Muscle of leg (tissue), 16 donors: ENCODE measurements at places on chromosomes 2 and 18.

DNA sequence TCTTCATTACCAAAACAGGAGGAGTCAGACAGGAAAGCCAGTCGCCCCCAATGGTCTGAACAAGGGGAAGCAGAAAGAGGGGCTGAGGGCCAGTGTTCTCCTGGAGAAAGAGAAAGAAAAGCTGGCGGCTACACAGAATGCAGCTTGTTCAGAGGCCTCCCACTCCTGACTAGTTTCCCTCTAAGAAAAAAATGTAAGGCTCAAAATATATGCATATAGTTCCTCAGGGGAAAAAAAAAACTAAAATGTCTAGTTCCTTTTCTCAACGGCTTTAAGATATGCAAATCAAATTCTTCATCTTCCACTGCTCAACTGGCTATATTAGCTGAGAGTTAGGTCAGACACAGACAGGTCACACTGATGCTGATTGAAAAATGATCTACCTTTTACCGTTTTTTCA, 18.6 kb downstream of the MBOAT2 start:
- DNase-seq, result peak; percentile 25

GRCh38 chr18:13563390-13563805, 163.0 kb downstream of the FAM210A start:
- DNase-seq, result peak; percentile 70

DNA sequence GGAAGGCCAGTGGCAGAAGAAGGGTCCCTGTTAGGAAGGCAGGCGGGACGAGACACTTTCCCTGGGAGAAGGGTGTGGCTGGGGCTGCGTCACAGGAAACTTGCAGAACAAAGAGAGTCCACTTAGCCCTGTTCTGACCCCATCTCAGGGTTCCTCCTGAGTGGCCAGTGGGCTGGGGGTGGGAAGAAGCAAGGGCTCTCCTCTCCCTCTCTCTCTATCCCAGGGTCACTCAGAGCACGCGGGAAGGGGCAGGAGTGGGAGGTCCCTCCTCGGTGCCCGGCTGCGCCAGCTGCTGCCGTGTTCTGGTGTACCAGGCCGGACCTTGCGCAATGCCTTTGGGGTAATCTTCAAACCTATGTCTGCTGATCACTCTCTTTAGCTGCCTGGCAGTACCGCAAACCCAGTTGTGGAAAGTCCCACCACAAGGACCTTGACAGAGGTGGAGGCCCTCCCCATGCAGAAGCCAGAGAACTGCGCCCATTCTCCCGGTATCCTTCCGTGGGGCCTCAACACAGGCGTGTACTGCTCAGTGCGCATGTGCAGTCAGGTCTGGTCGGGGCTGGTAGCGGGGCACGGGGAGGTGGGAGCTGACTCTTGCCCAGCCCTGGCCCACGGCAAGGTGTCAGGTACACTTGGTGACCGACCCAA, 47.8 kb upstream of the ST3GAL5 start:
- no peak for DNase-seq

GRCh38 chr2:222477962-222478608, 53.7 kb downstream of the SGPP2 start:
- no peak for DNase-seq

DNA sequence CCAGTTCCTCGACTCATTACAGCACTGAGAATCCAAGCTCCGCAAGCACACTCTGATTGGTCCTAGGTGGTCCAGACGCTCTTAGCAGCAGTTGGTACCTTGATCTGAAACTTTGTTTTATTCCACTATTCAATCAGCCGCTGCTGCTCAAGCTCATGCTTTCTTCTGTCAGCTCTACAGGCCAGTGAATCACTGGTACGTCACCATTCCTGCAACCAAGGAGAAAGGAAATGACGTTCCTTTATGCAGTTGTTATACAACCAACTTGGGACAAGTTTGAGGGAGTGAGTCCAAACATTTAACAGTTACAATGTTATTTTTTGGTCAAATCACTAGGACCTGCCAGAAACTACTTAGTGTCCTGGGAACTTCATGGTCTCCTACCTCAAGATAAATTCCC, 398.8 kb upstream of the TMEFF2 start:
- peak; percentile 33 for DNase-seq

DNA sequence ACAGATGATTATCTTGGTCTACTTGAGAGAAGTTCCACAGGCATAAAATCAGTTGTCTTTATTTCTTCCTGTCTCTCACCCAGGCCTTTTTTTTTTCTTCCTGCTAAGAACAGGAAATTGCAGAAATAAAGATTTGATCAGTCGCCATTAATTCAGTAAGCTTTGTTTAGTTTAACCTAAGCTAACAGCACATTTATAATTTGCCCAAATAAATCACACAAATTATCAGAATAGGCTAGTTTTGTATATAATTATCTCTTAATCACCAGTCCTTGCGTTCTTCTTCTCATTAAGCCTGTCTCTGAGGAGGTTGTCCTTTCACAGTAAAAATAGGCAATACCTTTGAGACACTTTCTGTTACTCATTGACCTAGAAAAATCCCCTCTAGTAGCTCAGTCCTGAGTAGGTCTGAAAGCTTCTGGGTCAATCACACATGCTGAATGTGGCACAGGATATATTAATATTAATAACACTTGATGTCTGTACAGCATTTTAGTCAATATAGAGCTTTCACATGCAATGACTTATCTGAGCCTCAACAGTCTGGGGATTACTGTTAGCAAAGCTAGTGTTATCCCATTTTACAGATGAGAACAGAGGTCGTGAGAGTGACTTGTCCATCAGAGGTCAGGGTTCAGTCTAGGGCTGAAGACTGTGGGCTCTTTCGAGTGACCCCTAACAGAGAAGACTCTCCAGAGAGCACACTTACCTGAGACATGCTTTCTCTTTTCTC, 11.2 kb upstream of the STK17B start:
- no peak for DNase-seq

- DNase-seq, result peak; percentile 56
Measured at GRCh38 chr2:236776695-236777251, 207.1 kb downstream of the ACKR3 start.

- DNase-seq, result no peak
Measured at GRCh38 chr2:40415391-40415790, 36.5 kb downstream of the SLC8A1 start.

DNA sequence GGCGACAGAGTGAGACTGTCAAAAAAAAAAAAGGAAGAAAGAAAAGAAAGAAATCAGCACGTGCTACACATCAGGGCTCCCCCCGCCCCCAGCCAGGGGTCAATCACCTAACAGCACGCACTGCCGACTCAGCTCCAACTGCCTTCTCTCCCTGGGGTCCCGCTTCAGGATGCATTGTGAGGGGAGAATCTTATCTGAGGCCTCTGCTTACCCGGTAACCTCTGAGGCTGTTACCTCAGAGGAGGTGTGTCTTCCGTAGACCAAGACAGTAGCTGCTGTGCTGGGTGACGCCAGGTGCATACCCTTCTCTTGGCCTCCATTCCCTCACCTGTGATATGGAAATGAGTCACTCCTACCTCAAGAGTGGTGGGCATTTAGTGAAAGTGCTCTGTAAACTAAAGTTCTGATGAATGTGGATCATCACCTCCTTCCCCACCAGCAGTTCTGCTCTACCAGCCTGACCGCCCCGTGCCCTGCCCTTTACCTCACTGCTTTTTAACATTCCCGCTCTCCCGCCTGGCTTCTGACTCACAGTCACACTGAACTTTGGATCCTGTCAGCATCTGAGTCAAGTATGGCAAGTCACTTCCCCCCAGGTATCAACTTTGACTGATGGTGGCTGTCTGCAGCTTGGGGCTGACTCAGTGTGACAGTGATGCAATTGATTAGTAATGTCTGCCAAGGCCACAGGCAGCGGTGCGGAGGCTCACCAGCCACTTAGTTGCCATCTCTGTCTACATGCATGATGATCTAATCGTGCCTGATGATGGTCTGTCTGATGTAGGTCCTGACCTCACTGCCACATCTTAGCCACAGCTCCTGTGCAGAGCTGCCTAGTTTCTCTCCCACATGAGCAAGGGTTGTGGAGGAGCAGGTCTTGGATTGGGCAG, 20.1 kb downstream of the ARID5A start:
- no peak for DNase-seq

GRCh38 chr18:75209951-75210258, 692 bp upstream of the TSHZ1 start:
- DNase-seq, result no peak

DNA sequence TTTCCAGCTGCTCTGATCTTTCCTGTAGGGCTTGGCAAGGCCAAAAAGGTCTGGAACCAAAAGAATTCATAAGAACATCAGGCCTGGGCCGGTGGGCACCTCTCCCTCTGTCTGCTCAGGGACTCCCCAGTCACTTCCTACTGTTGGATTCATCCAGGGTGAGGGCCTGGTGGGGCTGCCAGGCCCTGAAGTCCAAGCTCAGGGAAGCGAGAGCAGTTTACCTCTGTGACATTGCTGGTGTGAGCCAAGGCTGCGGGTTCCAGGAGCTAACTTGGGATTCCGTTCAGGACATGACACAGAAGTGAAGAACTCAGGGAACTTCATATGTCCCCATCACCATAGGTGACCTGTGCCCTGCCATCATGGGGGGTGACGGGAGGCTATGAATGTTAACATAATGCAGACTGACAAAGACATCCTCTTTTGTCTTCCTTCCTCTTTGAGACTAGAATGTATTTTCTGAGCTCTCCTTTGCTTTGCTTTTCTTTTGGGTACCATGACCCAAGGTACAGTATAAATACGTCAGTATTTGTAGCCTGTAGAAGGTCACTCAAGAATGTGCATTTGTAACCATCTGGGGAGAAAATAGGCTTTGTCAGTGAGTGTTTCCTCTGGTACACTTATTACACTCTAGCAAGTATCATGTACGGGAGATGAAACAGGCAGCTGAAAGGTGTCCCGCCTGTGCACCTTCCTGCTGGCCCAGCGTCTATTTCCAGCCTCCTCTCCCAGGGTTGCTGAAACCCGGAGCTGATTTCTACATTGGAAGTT, 130.5 kb upstream of the SLC1A4 start:
- DNase-seq, result no peak

DNA sequence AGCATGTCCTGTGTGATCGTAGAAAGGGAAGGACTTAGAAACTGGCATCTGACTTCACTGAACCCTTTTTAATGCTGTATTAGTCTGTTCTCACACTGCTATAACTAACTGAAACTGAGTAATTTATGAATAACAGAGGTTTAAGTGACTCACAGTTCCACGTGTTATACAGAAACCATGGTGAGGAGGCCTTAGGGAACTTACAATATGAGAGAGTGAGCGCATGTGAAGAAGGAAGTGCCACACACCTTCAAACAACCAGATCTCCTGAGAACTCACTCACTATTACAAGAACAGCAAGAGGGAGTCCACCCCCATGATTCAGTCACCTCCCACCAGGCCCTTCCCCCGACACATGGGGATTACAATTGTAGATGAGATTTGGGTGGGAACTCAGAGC, 811.3 kb downstream of the CPS1 start:
- no peak for DNase-seq

DNA sequence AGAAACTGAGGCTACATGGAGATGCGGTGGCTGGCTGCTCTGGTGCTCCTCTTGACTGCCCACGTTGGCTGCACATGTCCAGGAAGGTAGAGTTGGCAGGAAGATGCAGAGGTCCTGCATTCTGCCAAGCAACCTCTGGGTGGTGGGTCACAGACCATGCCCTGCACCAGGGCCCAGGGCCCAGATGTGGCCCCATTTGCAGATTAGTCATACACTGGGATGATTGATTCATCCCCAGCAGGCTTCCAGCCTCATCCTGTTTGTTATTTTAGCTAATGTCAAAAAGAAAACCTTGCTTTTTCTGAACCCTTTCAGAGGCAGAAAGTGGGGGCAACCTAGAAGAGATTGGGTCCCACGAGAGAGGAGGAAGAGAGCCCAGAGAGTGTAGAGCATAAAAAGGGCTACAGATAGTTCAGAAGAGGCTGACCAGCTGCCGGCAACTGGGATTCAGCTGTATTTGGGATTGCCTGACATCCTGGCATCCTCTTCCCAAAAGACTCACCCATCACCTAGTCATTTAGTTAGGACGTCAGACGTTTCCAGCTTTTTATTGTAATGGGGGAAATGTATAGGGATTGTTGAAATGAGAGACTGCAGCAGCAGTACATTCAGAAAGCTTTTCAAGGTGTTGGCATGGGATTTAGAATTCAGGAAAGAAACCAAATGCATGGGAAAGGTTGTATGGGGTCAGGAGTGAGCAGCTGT, 101.9 kb downstream of the CTIF start:
- no peak for DNase-seq

GRCh38 chr2:216221811-216222210, 112.7 kb downstream of the XRCC5 start:
- no peak for DNase-seq

DNA sequence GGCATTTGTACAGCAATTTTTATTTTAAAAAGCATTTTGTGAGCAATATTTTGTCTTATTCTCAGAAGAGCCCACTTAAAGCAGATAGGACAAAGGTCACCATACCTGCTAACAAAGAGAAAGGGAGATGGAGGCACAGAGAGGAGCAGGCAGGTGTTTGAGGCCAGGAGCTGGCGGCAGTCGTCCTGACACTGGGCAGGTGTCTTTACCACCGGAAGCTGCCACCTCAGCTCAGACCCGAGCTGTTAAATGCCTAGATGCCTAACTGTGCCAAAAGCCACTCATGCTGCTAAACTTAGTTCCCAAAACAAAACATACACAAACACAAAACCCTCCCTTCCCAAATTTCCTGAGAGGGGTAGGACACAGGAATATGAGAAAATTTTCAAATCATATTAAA, 120.9 kb downstream of the CNTNAP5 start:
- DNase-seq, result no peak

DNA sequence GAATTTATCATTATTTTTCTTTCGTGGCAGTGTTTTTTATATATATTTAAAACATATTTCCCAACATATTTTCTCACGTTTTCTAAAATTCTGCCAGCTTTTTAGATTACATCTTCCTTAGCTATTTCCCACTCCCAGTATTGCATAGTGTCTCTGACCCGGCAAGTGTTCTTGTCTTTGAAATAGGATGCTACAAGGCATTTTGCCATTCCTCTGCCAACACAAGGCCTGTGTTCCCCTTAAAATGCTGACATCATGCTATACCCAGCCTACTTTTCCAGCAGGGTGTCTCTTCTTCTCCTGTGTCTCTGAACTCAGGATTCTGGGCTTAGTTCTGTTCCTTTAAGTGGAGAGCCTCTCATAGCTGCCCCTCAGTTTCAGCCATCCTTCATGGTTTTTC, 115.2 kb downstream of the DIS3L2 start:
- peak; percentile 21 for DNase-seq

DNA sequence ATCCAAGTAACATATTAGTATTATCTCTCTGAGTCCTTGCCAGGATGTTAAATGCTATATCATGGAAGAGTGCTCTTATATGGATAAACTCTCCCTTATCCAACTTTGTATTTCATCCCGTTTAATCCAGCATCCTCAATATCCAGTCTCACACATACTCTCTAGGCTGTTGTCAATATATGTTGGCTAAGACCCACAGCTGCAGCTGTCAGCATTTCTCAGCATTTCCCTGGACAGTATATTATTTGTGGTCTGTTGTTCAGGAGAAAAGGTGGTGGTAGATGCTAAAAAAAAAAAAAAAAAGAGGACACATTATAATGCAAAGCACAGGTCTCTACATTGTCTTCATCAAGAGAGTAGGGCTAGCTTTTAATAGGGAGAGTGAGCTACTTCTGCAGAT, 1368.0 kb upstream of the ZEB2 start:
- DNase-seq, result peak; percentile 50

DNA sequence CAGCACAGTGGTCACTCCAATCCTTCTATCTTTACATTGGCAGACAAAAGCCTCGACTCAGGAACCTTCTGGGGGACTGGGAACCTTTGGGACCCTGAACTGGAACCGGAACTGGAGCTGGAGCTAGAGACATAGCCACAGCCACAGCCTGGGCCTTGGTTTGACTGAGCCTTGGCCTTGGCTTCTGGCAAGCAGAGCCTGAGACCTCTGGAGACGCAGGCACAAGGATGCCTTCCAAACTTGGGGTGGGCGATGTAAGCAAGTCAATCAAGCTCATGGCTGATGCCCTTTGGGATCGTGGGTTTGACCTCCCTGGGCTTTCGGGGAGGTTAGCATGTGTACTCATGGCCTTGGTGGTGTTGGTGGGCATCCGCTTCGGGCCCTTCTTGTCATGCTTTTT, 619.3 kb downstream of the MBD2 start:
- DNase-seq, result no peak
